Inflammatory macrophage (primary cell): ENCODE measurements at places on chromosomes 5 and 9.

DNA sequence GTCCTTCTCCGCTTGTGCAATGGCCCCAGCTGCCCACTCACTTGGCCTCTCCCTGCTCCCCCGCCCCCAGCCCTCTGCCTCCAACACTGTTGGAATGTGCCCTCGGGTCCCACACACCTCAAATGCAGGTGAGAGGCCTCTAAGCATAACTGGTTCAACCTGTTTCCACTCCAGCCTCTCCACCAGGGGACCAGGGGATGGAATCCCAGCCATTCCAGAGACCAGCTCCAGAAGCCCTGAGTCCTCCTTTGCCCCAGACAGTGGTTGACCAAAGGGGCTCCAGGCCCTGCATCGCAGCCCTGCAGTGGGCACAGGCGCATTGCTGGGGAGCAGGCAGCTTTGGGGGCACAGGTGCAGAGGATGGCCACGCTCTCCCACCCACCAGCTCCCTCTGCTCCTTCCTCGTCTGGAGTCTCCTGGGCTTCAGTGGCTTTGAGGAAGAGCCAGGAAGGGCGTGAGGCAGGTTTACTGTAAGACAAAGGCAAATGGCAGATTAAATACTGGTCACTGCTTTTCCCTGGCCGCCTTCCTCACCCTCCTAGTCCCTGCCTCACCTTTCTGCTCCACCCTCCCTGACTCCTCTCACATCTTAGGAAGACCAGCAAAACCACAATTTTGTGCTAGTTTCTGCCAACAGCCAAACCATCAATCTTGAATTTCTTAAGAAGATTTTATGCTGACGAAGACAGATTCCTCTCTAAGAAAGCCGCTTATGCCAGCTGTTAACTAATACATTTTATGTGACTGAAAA, 29.1 kb upstream of the IRX2 start:
- DNase-seq: no peak

DNA sequence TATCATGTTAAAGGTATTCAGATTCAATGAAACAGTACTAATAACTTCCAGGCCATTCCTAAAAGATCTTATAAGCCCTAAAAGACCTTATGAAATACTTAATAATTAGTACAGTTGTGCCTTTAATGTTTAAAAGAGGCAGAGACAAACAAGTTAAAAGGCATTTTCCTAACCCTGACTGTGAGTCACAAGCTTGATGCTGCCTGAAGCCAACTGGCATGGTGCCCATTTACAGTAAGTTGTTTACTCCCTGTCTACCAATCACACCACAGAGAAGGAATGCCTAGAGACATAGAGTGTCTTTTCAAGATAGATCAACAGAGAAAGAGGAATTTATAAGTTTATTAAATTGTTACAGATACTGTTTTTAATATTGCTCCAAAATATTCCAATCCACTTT, 47.8 kb downstream of the NR3C1 start:
- peak; percentile 79 for DNase-seq

DNA sequence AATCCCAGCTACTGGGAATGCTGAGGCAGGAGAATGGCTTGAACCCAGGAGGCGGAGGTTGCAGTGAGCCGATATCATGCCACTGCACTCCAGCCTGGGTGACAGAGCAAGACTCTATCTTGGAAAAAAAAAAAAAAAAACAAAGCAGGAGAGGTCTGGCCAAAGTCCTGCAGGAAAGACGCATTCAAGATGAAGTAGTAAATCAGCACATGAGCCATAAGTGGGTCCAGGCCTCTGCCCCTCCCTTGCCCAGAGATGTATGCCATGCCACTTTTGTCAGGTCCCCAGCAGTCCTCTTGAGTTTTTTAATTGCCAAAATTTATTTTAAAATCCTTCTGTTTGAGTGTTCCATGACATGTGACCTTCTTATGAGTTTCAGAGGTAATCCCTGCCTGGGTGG, 8.5 kb upstream of the PHF19 start:
- DNase-seq: no peak

- no peak for DNase-seq
These were observed 12.4 kb downstream of the TMEM171 start for GRCh38 chr5:73132759-73133158.

GRCh38 chr9:116695438-116695837, 8.3 kb downstream of the TRIM32 start:
- DNase-seq: peak; percentile 29

DNA sequence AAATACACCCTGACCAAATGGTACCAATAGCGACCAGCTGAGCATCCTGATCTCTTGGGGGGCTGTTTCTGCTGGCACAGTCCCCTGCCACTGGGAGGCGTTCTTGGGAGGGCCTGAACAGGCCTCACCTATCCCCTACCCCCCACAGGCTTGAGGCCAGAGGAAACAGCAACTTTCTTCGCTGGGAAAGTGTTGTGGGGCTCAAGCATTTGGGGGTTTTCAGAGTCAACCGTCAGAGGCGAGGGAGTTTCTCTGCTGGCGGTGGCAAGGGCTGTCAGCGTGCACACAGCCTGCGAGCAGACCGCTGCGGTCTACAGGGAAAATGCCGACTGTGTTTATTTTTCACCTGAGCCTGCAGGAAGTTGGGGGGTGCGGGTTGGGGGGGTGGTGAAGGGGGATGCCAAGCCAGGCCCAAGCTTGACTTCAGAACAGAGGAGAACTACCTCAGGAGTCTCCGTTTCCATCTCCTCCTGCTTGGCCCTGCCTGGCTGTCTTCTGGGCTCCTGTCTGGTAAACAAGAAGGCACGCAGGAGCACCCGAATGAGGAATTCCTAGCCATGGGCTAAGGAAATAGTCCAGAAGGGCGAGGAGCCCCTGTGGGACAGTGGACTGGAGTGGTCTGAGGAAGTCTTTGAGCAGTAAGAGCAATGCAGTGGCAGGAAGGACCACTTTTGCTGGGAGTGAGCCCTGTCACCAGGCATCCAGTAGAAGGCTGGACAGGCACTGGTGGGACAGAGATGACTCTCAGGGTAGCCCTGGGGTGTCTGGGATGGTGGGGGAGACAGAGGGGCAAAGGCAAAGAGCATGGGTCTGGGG, 18.1 kb downstream of the TCF7 start:
- DNase-seq: no peak

- DNase-seq: no peak
These were observed 68.3 kb downstream of the LPAR1 start for GRCh38 chr9:110969971-110970386.

- DNase-seq: no peak
These were observed 244.6 kb upstream of the EFNA5 start for GRCh38 chr5:107915176-107915812.

DNA sequence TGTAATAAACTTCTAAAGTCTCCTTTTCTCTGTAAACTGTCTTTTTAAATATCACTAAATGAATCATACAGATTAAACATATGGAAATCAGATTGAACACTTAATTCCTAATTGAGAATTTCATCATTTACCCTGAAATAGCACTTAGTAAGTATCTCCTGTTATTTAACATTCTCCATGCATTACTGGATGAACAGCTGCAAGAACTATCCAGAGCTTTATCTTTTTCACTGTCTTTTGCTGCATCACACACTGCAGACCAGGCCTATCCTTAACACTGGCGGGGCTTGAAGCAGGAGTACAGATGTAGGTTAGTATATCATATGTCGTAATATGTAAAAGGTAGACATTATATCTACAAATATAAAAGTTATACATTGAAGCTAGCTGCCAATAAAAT, 108.7 kb upstream of the EFNA5 start:
- DNase-seq: no peak

DNA sequence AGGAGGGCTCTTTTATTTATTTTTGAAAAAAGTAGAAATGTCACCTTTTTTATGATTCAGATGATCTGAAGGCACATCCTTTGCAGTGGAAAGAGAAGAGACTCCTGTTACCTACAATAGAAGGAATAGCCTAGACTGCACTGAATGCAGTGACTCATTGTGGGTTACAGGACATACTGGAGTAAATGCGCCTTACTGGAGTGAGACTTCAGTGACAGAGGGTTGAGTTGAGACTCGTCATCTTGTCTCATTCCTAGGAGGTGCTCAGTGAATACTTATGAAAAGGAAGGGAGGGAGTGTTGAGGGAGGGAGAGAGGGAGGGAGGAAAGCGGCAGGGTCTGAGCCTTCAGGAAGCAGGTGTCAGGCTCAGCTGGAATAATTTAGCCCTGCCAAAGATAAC, 25.2 kb downstream of the ANKRA2 start:
- no peak for DNase-seq

DNA sequence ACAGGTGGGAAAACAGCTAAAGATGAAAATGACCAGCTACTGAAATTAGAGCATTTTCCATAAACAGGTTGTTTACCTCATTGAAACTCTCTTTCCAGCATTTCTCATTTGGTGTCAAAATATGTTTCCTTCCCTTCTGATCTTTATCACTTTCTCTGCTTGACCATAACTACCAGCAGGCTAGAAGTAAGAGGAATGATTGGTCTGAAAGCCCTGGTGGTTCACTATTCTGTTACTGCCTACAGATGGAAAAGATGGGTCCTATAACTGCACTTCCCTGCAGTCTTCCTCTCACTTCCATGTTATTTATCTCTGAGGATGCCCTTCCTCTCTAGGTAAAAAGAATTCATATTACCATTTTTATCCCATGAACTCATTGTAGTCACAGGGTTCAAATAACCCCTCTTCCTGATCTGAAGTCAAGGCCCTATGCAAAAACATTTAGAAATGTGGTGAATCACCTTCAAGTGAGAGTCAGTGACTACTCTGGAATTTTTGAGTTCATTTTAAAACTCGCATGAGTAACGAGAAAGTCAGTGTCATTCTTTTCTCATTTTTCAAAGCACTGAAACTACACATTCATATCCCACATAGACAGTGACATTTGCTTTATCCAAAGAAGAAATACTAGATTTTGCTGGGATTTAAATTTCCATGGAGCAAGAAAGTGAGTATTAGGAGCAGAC, 51.7 kb downstream of the ZNF474 start:
- no peak for DNase-seq

DNA sequence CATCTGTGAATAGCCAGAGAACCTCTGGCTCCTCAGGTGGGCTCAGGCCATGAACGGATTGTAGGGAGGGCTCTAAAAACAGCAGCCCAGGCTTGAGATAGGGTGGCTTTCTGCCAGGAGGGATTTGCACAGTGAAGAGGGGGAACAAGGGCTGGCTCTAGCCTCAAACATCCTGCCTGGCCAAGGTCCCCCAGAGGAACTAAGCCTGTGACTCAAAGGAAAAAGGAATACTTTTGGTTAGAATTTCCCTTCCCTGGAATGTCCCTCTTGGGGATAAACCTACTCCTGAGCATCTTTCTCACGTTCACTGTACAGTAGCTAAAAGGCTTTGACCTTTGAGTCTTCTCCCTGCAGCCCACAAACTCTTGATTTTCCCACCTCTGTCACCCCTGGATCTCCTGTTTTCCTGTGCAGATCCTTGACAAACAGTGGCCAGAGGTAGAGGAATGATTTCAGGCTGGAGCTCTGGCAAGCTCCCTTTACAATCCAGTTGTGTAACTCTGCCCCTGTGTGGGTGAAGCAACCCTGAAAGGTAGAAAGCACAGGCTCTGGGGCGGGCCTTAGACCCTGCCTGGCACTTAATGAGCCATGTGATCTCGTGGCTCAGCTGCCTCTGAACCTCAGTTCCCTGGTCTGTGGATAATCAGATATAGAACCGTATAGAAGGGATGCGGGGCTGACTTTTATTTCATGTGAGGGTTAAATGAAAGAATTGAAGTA, 17.4 kb downstream of the SEC61B start:
- DNase-seq: no peak

DNA sequence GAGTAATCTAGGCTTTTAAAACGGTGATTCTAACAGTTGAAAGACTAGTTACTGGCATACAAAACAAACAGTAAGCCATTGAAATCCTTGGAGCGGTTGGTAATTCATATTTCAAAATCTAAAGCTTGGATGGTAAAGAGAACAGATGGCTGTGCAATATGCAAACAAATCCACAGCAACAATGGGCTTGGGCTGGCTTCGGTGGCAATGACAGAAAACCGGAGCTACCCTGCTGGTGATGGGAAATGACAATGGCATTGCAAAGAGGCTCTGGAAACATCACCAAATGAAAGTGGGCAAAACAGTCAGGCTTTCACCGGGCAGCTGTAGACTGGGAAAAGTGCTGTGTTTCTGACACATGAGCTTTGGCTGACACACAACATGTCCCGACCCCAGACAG, 42.2 kb downstream of the MED27 start:
- no peak for DNase-seq

GRCh38 chr9:125687163-125687863, 19.7 kb downstream of the MAPKAP1 start:
- no peak for DNase-seq

- no peak for DNase-seq
These were observed 82.2 kb downstream of the TRIO start for GRCh38 chr5:14225173-14225834.

GRCh38 chr5:82605441-82605973, 327.4 kb upstream of the RPS23 start:
- no peak for DNase-seq

DNA sequence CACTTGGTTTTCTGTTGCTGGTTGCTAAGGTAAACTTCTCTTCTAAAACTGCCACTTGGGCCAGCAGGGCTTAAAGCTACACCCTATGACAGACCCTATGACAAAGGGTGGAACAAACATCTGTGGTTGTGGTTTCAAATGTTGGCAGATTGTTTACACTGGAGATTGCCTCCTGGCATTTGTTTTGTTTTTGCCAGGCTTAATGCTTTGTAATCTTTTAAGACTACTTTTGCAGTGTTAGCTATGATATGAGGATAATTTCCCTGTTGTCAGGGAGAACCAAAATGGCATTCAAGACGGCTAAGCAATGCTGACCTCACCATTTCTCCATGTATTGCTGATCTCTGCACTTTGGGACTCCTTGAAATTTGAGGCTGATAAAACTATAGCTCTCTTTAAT, 50.3 kb downstream of the MAMDC2 start:
- no peak for DNase-seq

- no peak for DNase-seq
These were observed 56.6 kb downstream of the SMC5 start for GRCh38 chr9:70315389-70315788.

- no peak for DNase-seq
These were observed 1129.9 kb downstream of the TAF11L14 start for GRCh38 chr5:18764161-18764560.

GRCh38 chr9:129934041-129934591, 98.9 kb downstream of the USP20 start:
- no peak for DNase-seq

DNA sequence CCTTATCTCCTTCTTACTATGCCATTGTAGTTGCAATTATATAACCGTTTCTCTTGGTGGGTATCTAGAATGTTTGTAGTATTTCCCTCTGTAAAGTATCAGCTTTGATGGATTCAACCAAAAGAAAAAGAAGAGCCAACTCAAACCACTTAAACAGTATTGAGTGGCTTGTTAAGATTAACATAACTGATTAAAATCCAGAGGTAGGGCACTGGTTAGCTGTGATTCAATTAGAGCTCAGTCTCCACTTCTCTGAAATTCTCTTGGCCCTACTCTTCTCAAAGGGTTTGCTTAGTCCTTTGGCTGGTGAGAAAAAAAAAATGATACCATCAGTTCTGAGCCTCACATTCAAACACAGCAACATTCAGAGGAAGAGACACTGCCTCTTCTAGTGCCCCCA, 37.0 kb downstream of the TYRP1 start:
- no peak for DNase-seq
